ENCODE measurements at places on chromosomes 1 and 21. TPM values are rescaled to one million over a fixed set of nuclear protein-coding genes. Genes with fewer than 3 reads are reported as not detected.

SLC45A1 gene
- 13.8 TPM for total RNA-seq

PTPRC gene
- total RNA-seq = 1.2 TPM

PCBP3 gene
- 3.1 TPM for total RNA-seq

WNT3A gene
- total RNA-seq = 3.7 TPM

TRIM67 gene
- 0.02 TPM for total RNA-seq

SYCP1 gene
- total RNA-seq = not detected

OR2L2 gene
- total RNA-seq = not detected

DNA sequence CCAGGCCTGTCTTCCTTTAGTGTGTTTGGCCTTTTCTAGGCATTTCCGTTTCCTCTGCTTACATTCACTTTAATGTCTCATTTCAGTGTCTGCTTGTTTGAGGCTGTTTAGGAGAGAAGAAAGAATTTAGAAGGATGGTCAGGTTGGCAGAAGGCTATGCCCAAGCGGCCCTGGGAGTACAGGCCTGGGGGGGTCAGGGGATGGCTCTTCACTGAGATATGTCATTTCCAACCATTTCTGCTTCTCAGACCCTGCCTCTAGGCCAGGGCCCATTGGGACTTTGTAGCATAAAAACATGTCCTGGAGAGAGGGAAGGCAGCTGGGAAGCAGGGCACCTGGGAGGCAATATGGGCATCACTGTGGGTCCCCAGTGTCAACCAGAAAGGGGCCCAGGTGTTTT, 86.0 kb downstream of the DDX20 start:
- DNase-seq = no peak
- H3K27me3 ChIP-seq = peaks cover 58% of the 10 kb centered on the region
- no peak overlapping the region for H3K27ac ChIP-seq
- H3K4me1 ChIP-seq = no peaks in the 10 kb centered on the region

- H3K27me3 ChIP-seq = no peaks in the 10 kb centered on the region
- no peak overlapping the region for H3K4me3 ChIP-seq
- no peak overlapping the region for H3K27ac ChIP-seq
- peaks cover 5% of the 10 kb centered on the region for H3K4me1 ChIP-seq
- no peak for DNase-seq
Measured at GRCh38 chr1:221419513-221420095, 322.3 kb downstream of the DUSP10 start.

DNA sequence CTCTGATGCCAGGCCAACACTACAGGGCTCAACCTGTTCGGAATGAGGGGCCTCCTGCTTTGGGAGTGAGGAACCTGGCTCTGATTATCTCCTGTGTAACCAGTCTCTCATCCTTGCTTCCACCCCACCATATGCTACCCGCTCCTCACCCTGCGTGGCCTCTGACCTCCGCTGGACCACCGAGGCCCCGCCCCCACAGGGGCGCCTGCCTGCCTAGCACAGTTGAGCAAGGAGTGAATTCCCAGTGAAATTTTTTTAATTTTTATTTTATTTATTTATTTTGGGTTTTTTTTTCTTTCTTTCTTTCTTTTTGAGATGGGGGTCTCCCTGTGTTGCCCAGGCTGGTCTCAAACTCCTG, 1.9 kb upstream of the GNB1 start:
- H3K27me3 ChIP-seq = no peaks in the 10 kb centered on the region
- DNase-seq = no peak
- peak overlapping the region; percentile 68 for H3K4me3 ChIP-seq
- H3K36me3 ChIP-seq = no peaks in the 10 kb centered on the region
- peak overlapping the region; percentile 60 for H3K27ac ChIP-seq

- H3K4me1 ChIP-seq = no peaks in the 10 kb centered on the region
- H3K27ac ChIP-seq = no peak overlapping the region
- H3K4me3 ChIP-seq = no peak overlapping the region
- H3K36me3 ChIP-seq = no peaks in the 10 kb centered on the region
- DNase-seq = no peak
- H3K27me3 ChIP-seq = no peaks in the 10 kb centered on the region
Measured at GRCh38 chr1:19534281-19534680, 48.9 kb upstream of the CAPZB start.

DNA sequence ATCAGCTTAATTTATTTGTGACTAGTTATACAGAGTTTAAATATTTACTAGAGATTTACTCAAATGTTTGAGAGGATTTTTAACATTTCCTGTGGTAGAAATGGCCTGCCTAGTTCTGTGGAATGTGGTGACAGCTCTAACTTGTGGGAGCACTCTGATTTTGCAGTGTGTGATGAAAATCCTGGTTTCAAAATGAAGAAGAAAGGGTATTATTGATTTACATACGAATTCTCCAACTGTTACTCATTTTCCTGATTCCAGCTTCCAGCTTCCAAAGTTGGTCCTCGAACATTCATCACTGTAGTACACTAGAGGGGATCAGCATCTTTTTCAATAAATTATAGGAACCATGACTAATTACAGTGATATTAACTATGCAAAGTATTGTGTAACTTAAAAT, 462.7 kb upstream of the PKN2 start:
- DNase-seq = no peak
- no peak overlapping the region for H3K27ac ChIP-seq

- H3K4me1 ChIP-seq = peaks cover 48% of the 10 kb centered on the region
- H3K27ac ChIP-seq = peak within 1 kb of the TSS; percentile 62
- no peaks in the 10 kb centered on the region for H3K36me3 ChIP-seq
Measured at GRCh38 chr21:42513151-42513984, at the start of gene SLC37A1. TSS of gene SLC37A1 (plus strand) at chr21:42513852. CDS start at chr21:42518455, 4,603 bp downstream.

DNA sequence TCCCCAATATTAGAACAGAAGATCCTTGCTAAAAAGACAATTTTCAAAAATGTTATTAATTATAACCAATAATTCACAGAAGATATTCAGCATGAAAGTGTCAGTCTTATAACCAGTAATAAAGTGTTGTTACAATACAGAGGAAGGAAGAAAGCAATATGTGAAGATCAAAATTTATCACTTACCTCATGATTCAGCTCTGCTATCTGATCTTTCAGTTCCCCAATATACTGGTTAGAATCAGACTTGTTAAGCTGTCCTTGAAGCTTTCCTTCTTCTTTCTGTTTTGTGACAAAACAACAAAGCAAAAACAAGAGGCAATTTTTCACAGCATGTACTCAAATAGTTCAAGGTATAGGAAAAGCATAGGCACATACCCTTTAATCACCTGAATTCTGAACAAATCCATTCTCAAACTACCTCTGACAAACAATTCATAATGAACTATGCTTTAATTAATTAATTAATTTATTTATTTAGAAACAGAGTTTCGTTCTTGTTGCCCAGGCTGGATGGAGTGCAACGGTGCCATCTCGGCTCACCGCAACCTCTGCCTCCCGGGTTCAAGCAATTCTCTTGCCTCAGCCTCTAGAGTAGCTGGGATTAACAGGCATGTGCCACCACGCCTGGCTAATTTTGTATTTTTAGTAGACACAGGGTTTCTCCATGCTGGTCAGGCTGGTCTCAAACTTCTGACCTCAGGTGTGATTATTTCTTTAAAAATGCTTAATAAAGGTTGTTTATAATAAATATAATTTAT, 76.9 kb upstream of the GFI1 start:
- DNase-seq = no peak
- no peaks in the 10 kb centered on the region for H3K27me3 ChIP-seq
- H3K4me1 ChIP-seq = no peaks in the 10 kb centered on the region
- no peak overlapping the region for H3K4me3 ChIP-seq
- no peaks in the 10 kb centered on the region for H3K36me3 ChIP-seq

DNA sequence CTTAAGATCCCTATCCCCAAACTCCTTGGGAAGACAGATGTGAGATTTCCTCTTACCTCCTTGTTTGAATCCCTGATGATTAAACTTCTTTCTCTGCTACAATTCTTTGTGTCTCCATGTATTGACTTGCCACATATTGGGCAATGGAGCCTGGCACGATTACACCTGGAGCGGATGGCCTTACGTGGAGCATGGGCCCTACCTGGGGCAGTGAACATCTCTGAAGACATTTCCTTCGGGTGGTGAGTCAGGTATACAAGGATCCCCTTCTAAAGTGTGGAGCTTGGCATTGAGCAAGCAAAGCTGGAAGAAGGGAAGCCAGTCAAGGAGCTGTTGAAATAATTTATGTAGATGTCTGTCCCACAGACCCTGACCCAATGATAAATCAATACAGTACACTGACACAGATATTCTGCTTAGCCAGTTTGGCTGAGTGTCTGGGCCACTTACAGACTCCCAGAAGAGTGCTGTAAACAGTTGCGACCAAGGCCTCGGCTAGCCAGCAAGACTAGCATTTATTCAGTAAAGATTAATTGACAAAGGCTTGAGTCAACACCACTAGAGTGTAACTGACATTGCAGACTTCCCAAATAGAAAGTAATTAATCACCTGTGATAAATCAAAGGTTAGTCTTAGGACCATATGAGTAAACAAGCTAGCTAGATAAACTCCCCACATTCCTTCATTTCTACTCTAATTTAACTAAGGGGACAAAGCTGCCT, 83.1 kb upstream of the KCNK1 start:
- no peak for DNase-seq
- H3K36me3 ChIP-seq = no peaks in the 10 kb centered on the region
- H3K4me1 ChIP-seq = no peaks in the 10 kb centered on the region
- no peaks in the 10 kb centered on the region for H3K27me3 ChIP-seq
- H3K27ac ChIP-seq = no peak overlapping the region
- H3K4me3 ChIP-seq = no peak overlapping the region

DNA sequence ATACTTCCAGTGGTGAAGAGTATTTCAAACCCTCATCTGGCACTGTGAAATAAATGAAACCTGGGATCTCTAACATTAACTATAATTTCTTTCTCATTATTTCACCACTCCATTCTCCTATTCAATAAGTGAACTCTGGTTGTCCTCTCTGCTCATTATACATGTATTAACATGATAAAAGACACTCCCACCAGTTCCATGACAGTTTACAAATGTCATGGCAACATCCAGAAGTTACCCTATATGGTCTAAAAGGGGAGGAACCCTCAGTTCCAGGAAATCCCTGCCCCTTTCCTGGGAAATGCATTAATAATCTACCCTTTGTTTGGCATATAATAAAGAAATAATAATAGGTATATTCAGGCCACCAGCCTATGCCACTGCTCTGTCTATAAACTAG, 62.7 kb upstream of the BRINP3 start:
- no peaks in the 10 kb centered on the region for H3K4me1 ChIP-seq
- no peak overlapping the region for H3K4me3 ChIP-seq
- no peaks in the 10 kb centered on the region for H3K27me3 ChIP-seq
- H3K27ac ChIP-seq = no peak overlapping the region

- H3K4me1 ChIP-seq = no peaks in the 10 kb centered on the region
- H3K27me3 ChIP-seq = no peaks in the 10 kb centered on the region
- H3K4me3 ChIP-seq = no peak overlapping the region
- DNase-seq = no peak
- H3K36me3 ChIP-seq = no peaks in the 10 kb centered on the region
- no peak overlapping the region for H3K27ac ChIP-seq
Measured at GRCh38 chr1:150528196-150528595, 12.6 kb downstream of the FALEC start.

DNA sequence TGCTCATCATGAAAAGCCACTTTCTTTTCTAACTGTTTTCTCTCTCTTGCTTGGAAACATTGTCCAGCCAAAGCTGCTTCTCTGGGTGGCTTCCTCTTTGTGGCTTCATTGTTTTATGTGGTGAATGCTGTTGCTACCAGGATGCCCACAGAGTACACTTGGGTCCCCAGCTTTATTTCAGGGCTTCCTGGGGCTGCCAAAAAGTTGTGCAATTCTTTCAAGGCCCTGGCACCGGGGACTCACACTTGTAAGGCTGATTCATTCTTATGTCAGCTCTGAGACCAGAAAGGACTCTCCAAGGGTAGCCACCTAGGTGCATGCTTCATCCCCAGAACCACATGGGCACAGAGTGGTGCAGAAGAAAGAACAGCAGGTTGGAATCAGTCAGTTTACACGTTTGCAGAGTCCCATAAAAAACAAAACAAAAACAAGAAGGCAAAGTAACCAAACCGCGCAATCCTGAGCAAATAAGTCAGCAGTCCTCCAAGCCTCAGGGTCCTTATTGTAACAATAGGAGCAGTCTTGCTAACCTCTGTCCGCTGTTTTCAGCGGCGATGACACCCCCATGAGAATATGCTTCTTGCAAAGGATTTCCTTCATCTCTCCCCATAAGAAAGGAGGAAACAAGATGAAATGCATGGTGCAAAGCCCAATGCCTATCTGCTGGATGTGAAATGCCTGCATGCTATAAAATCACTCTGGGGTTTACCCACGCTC, 89.9 kb upstream of the SSX2IP start:
- H3K27ac ChIP-seq = no peak overlapping the region
- no peak overlapping the region for H3K4me3 ChIP-seq
- H3K36me3 ChIP-seq = no peaks in the 10 kb centered on the region
- no peaks in the 10 kb centered on the region for H3K4me1 ChIP-seq
- DNase-seq = no peak

DNA sequence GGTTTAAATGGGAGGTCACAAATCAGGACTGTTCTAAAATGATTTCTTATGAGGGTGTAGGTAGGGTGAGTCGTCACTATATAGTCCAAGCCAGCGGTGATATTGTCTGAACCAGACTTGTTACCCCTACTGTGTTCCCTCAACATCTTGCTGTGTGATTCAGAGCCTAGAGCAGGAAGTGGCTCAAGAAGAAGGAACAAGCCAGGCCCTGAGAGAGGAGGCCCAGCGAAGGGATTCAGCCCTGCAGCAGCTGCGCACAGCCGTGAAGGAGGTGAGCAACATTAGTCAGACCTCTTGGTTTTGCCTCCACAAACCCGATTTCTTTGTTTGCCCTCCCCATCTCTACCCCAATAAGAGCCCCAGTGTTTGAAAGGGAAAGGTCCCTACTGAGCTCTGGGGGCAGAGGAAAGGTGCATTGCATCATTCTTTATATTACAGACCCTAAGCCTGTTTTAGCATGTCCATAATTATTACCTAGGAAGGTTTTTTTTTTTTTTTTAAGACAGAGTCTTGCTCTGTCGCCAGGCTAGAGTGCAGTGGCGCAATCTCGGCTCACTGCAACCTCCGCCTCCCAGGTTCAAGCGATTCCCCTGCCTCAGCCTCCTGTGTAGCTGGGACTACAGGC, 5.0 kb upstream of the SH3BGRL3 start:
- no peak for DNase-seq
- no peak overlapping the region for H3K4me3 ChIP-seq
- peaks cover 60% of the 10 kb centered on the region for H3K36me3 ChIP-seq
- H3K4me1 ChIP-seq = peaks cover 27% of the 10 kb centered on the region
- no peaks in the 10 kb centered on the region for H3K27me3 ChIP-seq

DNA sequence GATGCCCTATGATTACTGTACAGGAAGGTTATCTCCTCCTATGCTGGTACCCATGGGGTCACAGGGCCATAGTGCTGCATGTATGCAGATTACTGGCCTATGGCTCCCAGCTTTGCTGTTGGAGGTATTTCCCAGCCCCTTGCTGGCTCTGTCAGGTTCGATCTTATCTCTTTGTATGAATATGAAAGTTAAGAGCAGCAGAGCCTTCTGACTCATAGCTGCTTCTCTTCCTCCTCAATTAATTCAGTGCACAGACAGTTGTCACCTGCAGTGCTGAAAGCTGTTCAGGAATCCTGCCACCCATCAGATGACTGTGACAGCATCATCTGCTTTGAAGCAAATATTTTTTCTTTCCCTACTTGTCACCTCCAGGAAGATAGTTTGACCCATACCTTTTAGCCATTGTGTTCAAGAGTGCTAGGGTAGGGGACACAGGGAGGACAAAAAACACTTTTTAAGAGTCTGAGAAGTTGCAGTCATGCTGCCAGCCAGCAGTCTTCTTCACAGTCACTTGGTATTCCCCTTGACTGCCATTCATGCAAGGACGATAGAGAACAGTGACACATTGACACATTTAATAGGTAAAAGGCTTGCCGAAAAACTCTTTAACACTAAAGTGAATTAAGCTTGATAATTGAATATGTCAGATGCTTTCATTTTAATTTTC, 73.1 kb downstream of the KIF1B start:
- H3K27me3 ChIP-seq = no peaks in the 10 kb centered on the region
- H3K4me1 ChIP-seq = no peaks in the 10 kb centered on the region
- peaks cover 7% of the 10 kb centered on the region for H3K36me3 ChIP-seq
- no peak overlapping the region for H3K4me3 ChIP-seq
